ENCODE measurements at places on chromosomes 3 and 15. TPM values are rescaled to one million over a fixed set of nuclear protein-coding genes. Genes with fewer than 3 reads are reported as not detected.

The KNSTRN gene
- total RNA-seq: 20.2 TPM

The PLSCR4 gene
- 56.9 TPM for total RNA-seq

The AMT gene
- total RNA-seq: 1.9 TPM

- DNase-seq: no peak
Measured at GRCh38 chr15:44882499-44882968, 74.0 kb upstream of the TERB2 start.

- DNase-seq: no peak
Measured at GRCh38 chr3:51384055-51384725, 901 bp upstream of the MANF start.

GRCh38 chr3:180265551-180265950 is 228.8 kb upstream of the PEX5L start:
- DNase-seq: no peak

DNA sequence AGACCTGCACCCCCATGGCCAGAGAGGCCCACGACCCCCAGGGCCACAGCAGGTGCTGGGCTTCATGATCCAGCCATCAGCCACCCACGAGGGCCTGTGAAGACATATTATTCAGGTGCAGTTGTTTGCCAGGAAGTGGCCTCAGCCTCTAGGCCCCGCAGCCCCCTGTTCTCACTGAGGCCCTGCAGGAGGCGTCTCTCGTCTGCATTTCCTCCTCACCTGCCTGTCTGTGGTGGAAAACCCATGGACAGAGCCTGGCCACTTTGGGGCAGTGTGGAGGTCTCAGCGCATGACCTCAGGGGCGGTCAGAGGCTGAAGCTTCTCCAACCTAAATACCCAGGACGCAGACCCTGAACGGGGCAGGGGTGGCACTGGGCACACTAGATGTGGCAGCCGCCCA is 18.6 kb downstream of the UROC1 start:
- DNase-seq: no peak

DNA sequence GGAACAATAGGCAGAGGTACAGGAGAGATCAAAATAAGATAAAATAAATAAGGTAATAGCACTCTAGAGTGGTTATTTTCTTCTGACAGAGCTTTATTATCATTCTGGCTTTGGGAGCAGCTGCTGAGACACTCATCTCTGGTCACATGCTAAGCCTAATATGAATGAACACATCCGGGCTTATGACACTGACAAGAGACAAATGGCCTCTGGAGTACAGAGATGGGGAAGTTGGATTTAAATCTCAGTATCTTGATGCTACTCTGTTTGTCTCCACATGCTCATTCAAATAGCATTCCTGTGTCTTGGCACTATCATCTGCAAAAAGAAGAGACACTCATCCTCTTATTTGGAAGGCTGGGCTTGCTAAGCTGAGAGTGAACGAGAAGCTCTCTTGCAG is 55.6 kb downstream of the TMEM45A start:
- DNase-seq: no peak

- no peak for DNase-seq
Measured at GRCh38 chr15:20356911-20357480, 184.6 kb downstream of the GOLGA6L6 start.

DNA sequence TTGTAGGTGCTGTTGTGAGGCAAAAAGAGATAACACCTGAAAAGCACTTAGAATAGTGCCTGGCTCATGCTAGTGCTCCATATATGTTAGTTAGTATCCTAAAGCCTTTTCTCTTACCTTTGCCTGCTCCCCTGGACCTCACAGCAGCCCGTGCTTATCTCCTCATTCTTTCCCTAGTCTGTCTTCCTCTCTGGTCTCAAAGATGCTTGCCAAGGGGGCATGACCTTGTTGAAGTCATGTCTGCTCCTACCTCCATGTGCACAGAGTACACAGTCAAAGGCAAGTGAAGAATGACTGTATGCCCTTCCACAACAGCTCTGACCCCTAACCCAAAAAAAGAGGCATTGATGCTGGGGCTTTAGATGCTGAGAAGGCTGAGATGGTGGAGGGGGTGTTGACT is 722 bp upstream of the CYP8B1 start:
- no peak for DNase-seq

DNA sequence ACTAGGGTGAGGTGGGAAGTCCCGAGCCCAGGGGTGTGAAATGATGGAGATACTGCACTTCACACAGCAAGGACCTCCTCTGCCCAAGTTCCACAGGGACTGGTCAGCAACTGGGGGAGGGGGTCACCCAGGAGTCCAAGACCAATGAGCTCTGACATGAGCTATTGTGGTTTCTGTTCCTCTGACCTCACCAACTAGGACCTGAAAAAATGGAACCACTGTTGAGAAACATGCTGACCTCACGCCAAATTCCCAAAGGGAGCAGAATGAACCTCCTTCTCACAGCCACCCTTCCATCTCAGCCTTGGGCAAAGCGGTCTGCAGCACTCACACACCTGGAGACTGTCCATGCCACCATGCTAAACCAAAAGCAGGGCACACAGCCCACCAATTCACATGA is 69.3 kb downstream of the LRIG1 start:
- no peak for DNase-seq

All from glomerular endothelial cell (primary cell).